ENCODE measurements at places on chromosomes 3 and 15.
A peak's percentile ranks its signal among the peaks of the same experiment; 100 is the strongest.

- DNase-seq: no peak
These were observed 9.1 kb downstream of the POMGNT2 start for GRCh38 chr3:43096761-43097160.

GRCh38 chr3:190514413-190515153 lies 698 bp downstream of the IL1RAP start:
- peak; percentile 31 for DNase-seq

- no peak for DNase-seq
These were observed 614.4 kb upstream of the NR2F2 start for GRCh38 chr15:95715906-95716656.

DNA sequence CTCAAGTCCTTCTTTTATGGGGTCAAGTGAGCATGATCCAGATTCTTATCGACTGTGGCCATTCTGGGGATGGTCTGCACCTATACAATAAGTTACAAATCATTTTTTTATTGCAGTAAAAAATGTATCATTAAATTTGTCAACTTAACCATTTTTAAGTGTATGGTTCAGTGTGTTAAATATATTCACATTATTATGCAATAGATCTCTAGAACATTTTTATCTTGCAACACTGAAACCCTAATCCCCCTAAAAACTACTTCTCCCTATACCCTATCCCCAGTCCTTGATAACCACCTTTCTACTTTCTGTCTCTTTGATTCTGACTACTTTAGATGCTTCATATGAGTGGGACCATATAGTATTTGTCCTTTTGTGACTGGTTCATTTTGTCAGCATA lies 10.4 kb upstream of the BOC start:
- DNase-seq: no peak

DNA sequence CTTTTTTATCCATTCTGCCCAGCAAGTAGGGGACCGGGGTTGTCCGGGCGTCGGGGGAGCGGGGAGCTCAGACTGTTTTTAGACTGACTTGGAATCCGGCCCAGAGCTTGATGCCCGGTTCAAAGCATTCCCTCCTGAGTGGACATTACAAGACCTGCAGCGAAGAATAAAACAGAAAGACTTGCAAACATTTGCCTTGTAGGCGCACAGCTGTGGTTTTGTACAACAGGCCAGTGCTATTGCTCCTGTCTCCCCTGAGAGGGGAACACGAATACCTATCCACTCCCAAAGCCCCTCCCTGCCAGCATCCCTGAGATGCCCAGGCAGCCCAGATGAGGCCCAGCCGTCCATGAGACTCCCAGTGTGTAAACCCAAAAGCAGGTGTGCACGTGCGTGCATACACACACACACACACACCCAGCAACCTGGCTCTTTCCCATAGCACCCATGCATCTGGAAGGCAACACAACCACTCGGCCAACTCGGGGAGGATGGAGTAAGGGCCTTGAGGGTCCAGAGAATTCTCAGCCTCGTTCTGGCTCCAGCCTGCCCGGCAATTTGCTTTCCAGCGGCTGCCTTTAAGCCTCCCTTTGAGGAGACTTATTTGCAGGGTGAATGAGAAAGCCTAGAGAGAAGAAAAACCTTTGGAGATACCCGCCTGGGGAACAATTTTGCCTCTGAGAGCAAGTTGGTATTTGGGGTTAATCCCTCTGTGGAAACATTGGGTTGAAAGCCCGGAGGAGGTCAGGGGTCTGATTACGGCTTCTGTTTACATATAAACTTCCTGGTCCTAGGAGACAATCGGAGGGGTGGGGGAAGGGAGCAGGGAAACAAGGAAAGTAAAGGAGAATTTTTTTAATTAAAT lies 161.0 kb upstream of the HES1 start:
- DNase-seq: peak; percentile 21

DNA sequence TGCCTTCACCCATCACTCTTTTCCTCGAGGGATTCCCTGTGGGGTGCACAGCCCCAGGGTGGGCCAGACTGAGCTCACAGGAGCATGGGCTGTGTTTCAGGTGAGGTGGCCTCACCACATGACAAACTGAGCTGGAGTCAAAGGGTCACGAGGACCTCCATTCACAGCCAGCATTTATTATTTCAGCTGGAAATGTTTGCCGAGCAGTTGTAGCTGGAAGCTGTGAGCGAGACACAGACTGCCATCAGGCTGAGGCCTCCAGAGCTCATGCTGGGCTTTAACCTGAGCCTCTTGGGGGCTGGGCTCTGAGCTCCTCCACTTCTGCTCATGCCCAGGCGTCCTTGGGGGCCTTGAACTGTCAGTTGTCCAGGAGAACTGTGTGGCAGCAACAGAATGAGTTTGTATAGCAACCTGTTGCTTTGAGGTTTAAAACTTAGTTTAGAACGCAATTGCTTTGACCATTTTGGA lies 57.5 kb downstream of the FLNB start:
- DNase-seq: no peak

GRCh38 chr3:72494626-72495025 lies 353.6 kb downstream of the SHQ1 start:
- no peak for DNase-seq

GRCh38 chr15:75721480-75721922 lies 8.9 kb upstream of the CSPG4 start:
- DNase-seq: no peak

GRCh38 chr15:33621141-33621540 lies 310.4 kb downstream of the RYR3 start:
- no peak for DNase-seq

GRCh38 chr15:47819158-47819557 lies 101.9 kb downstream of the SEMA6D start:
- no peak for DNase-seq

DNA sequence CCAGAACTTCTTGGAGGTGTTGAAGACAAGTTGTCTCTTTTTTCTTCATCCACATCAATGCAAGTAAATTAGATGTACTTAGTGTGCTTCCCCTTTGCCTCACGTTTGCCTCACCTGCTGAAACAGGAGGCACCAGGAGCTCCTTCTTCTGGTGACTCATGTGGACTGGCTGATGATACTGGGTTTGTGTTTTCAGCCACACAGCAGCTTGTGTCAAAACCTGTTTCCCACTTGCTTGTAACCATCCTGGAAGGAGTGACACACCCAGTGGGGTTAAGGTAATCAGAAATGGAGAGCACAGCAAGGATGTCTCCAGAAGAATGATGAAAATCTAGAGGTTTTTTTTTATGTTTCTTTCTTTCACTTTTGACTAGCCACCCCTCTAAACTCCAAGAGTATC lies 143.3 kb upstream of the RBMS3 start:
- no peak for DNase-seq

- DNase-seq: no peak
These were observed 49.6 kb upstream of the ROPN1 start for GRCh38 chr3:124041553-124041952.

DNA sequence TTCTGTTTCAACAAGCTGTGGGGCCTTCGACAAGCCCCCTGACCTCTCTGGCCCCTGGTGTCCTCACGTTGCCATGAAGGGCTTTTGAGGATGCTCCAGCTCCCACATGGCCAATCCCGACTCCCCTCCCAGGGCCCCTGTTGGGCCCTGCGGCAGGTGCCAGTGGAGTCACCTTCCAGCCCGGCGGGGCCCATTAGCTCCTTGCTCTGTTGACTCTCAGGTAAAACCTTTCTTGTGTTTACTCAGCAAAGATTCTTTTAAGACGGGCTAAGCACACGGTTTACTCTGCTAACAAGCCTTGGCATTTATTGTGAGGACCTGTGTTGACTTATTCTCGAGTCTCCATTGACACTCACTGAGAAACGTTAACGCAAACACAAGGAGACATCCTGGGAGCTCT lies 15.0 kb downstream of the RPLP1 start:
- DNase-seq: no peak

GRCh38 chr15:88563638-88564037 lies 17.2 kb upstream of the DET1 start:
- DNase-seq: no peak

DNA sequence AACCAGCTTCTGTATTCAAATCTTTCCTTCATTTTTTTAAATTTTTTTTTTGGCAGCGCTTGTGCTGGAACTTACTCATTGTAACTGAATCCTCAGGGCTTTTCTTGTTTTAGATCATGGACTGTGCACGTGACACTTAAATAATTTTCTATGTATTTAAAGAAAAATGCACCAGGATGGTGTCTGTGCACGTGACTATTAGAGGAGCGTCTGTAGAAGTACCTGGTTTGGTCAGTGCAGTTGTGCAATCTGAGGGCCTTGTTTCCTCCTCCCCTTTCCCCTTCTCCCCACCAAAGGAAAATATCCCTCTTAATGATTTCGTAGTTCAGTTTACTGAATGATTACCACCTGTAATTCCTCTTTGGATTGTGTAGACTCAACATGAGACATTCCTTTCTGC lies 31.3 kb downstream of the EDEM1 start:
- no peak for DNase-seq
